ENCODE measurements at places on chromosomes 16 and 17.

DNA sequence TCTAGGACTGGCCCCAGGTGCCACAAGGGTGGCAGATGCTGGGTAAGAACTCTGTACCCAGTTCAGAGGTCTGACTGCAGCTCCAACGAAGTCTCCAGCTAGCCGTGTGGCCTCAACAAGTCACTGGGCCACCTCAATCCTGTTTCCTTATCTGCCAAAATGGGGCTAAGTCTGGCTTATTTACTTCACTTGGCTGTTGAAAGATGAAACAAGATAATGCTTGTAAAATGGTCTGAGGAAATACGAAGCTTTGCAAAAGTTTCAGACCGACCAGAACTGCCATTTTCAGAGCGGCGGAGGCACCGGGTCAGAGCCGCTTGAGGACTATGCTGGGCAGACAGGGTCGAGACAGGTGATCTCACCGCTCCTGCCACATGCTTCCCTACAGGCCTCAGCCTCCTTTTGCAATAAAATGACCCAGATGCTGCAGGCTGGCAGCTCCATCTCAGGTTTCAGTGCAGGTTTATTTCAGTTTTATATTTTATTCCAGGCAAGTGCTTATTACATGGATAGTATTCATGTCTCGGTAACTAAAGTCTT lies 17.2 kb downstream of the MNT start:
- no peak for DNase-seq

- no peak for DNase-seq
Observed at GRCh38 chr16:14186007-14186794, 115.1 kb downstream of the MRTFB start.

GRCh38 chr16:31365131-31365865 lies 10.3 kb downstream of the ITGAX start:
- DNase-seq, result no peak

DNA sequence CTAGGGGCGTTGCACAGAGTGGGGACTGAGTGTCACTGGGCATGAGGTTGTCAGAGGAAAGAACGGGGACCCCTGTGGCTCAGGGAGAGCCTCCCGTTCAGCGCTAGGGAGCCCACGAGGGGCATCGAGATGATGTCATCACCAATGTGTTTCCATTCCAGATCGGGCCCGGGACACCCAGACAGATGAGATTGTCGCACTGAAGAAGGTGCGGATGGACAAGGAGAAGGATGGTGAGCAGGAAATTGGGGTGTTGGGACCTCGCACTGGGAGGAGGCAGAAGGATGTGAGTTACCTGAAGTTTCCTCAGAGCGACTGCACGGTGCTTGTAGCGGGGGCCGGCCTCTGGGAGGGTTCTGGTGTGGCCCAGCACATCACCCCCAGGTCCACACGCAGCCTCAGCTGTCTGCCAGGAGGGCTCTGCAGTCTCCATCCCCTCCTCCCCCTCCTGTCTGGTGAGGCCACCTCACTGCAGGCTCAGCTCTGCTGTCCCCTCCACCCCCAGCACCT lies 4.0 kb downstream of the CDK10 start:
- no peak for DNase-seq

DNA sequence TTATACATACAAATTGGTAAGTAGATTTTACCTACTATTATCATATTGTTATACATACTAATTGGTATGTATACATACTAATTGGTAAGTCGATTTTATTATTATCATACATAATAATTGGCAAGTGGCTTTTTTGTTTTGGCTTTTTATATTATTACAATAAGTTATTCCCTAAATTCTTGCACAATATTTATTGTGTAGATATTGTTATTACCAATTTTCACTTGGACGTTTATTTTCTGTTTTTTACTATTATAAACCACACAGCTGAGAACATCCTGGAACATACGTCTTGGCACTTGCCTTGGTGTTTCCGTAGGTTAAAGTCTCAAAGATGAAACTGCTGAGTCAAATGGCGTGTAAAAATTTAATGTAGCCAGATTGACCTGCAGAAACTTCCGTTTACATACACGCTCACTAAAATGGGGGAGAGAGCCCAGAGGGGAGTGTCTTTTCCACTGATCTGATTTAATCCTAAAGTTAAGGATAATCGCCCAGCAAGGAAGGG lies 18.9 kb downstream of the GNGT2 start:
- no peak for DNase-seq

DNA sequence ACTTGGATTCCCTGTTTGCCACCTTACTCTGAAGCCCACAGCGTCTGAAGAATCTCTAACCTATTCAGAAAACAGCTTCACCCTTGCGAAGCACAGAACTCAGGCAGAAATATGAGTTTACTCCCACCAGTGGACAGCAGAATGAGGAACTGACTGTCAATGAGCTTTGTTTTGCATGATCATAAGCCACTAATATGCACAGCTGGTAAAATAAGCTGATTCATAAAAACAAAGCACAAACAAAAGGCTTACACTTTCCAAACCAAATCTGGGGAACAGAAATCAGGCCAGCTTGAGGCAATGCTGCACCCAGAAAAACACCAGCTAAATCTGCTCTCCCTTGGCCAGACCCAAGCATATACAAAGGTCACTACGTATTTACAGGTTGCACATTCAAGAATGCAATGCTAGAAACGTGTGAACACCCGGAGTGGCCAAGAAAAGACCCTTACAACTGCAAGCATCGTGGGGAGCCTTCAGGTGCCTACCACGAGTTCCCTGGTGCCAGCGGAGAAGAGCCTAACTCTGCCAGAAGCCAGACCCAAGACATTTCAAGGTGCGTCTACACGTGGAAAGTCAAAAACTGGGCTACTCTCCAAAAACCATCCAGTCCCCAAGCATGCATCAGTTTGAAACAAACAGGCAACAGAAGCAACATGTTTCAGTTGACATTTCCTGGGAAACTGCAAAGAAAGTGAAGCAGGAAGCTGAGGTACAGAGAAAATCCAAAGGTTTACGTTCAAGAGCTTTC lies 207.1 kb downstream of the ZFHX3 start:
- DNase-seq, result no peak
